ENCODE measurements at places on chromosomes 11 and 22. TPM values are rescaled to one million over a fixed set of nuclear protein-coding genes. Genes with fewer than 3 reads are reported as not detected.

- DNase-seq: no peak
Measured at GRCh38 chr11:134366254-134366653, 34.5 kb downstream of the GLB1L2 start.

- DNase-seq: peak; percentile 91
Measured at GRCh38 chr22:37643225-37643847, 3.9 kb downstream of the SH3BP1 start.

DNA sequence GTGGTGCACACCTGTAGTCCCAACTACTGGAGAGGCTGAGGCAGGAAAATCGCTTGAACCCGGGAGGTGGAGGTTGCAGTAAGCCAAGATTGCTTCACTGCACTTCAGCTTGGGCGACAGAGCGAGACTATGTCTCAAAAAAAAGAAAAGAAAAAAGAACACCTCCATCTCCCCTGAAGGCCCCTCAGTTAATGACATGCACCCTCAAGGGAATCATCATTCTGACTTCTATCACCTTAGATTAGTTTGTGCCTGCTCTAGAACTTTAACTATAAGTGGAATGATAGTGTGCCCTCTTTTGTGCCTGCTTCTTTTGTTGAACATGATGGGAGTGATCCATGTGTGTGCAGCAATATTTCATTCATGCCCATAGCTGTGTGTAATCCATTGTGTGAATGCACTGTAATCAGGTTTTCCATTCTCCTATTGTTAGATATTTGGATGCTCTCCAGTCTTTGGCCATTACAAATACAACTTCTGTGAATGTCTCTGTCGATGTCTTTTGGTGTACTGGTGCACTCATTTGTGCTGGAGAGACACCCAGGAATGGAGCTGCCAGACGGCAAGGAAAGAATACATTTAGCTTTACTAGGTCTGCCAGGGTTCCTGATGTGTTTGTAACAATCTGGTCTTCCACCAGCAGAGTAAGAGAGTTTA is 883 bp upstream of the VPREB3 start:
- DNase-seq: no peak

DNA sequence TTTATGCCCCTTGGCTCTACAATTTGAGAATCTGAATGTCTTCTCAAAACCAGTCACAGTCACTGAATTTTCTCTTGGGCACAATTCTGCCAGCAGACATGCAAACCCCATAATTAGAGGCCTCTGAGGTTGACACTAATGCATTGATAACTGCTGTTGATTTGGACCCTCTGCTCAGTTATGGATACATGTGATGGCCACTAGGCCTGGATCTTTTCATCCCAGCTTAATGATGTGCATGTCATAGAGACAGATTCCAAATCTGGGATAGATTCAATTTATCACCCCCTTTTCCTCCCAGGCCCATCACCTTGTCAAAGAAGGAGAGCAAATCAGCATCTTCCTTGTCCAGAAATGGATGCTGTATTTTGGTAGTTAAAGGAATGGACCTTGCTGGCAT is 92.2 kb downstream of the C11orf91 start:
- no peak for DNase-seq

DNA sequence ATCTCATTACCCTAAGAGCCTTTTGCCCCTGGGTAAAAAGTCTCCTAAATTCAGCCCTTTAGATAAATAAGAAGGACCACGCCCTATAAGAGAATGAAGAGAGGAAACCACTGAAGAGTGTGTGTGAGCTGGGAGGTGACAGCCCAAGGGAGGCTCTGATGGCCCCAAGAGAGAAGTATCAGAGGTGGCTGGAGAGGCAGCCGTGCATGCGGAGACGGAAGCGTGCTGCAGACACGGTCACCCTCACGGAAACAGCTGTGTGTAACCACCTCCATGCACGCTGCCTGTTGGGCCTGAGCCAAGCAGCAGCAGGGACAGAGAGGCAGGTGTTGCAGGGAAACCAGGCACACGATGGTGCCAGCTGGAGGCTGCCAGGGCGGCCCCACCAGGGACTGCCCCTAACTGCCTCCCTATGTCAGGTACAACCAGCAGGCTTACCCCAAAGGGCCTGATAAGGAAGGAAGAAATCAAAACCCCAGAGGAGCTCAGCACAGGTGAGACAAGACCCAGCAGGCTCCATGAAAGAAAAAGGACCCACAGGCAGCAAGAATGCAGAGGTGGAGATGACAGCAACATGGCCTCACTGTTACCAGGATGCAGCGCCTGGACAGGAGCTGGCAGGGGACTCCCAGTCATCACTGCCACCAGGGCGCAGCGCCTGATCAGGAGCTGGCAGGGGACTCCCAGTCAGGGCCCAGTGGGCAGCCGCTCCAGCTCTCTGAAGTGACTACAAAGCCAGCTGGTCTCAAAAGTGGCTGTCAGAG is 7.8 kb downstream of the LARGE2 start:
- peak; percentile 66 for DNase-seq

- no peak for DNase-seq
Measured at GRCh38 chr11:111091321-111091938, 154.1 kb upstream of the POU2AF2 start.

- no peak for DNase-seq
Measured at GRCh38 chr11:80320765-80321164, 879.9 kb upstream of the TENM4 start.

- no peak for DNase-seq
Measured at GRCh38 chr11:27672836-27673464, 27.3 kb downstream of the BDNF start.

DNA sequence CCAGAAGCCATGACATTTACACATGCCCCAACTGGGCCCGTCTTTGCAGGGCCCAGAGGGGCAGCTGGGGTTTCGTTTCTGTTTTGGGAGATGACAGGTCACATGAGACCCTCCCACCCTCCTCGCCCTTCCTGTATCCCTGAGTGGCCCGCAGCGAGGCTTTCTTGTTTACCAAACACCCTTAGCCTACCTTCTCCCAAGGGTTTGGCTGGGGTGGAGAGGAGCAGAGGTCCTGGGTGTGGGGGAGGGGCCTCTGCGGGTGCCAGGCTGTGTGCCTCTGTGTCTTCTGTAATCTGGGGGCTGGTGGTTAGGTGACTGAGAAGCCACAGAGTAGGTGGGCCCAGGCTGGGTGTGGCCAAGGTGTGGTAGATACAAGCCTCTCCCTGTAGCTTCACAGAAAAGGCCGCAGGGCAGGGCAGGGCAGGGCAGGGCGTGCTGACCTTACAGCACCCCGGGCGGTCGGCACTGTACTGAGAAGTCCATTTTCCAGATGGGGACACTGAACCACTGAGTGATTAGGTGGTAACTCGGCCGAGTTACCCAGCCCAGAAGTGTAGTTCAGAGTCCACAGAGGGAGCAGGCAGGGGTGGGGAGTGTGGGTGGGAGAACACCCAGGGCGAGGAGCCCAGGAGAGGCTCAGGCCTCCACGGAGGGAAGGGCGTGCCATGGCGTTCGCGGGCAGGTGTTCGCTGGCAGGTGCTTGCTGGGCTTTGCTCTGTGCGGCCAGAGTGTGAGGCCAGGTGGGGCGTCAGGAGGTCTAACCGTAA is 8.7 kb downstream of the PRR5 start:
- peak; percentile 21 for DNase-seq

DNA sequence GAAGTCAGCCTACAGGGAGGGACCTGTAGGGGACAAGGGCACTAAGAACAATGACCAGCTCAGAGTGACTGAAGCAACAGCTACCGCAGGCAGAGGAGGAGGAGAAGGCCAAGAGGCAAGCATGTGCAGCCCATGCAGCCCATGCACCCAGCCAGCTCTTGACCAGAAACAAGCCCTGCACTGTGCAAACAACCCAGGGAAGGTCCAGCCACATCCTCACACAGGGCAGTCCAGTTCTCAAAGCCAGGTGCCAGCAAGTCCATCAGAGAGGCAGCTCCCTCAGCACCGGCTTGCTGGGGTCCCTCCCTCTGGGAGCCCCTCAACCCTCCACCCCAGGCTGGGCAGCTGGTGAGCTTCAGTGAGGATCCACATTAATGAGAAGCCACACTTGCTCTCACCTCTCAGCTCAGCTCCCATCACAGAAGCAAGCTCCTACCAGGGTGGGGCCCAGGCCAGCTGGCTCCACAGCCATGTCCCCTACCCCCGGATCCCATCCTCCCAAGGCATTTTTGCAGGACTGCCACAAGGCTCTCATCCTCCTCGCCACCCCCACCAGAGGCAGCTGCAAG is 7.1 kb downstream of the DGCR2 start:
- DNase-seq: no peak

DNA sequence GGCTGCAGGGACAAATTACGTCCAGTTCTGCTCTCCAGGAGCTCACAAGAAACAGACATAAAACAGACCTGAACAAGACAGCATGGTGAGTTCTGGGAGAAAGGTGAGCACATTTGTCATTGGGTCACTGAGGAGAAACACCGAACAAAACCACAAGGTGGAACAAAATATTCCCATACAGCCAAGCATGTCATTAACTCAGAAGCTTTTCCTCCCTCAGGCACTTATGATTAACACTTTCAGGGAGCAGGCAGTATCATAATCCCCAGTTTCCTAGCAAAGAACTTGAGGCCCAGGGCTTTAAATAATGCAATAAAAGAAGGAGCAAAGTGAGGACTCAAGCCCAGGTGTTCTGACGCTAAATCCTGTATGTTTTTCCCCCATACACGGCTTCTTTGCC is 43.0 kb downstream of the P4HA3 start:
- no peak for DNase-seq

The GDPD4 gene
- total RNA-seq: not detected

The BMAL1 gene
- 20.2 TPM for total RNA-seq

The PLEKHB1 gene
- total RNA-seq: 16.0 TPM
